ENCODE measurements at places on chromosomes 7 and 10.
A peak's percentile ranks its signal among the peaks of the same experiment; 100 is the strongest.

DNA sequence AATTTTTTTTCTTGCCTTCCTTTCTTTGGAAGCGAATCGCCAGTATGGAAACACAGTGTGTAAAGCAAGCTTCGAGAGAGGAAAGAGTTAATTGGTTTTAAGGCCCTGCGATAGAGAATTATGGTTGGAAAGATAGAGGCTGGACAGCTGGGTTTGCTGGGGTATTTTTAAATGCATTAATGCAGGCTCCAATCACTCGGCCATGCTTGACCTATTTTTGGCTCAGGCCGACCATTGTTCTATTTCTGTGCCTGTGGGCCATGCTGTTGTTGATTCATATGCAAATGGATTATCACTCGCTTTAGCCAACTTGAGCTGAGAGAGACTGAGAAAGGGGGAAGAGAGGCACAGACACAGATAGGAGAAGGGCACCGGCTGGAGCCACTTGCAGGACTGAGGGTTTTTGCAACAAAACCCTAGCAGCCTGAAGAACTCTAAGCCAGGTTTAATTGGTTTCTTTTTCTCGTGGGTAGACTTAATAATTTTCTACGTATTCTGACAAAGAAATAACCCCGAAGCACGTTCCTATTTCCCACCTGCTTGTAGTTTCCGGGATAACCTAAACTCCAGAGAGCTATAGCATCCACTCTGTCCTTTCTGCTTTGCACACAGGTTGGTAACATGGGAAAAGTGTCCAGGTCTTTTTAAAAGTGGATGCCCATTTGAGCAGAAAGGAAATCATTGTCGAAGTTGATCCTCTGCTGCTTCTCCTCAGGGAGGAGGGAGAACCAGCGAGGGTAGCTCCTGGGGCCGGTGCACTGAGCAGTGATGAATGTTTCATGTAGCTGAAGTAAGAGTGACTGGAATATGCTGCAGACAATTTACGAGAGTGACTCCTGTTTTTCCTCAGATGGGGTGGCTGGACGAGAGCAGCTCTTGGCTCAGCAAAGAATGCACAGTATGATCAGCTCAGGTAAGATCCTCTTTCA is at the start of gene HDAC9:
HDAC9 (plus strand) TSS at position 338 of the 929 bp plus-strand sequence; CDS start at position 892, 554 bp downstream.
- peak; percentile 56 for DNase-seq

DNA sequence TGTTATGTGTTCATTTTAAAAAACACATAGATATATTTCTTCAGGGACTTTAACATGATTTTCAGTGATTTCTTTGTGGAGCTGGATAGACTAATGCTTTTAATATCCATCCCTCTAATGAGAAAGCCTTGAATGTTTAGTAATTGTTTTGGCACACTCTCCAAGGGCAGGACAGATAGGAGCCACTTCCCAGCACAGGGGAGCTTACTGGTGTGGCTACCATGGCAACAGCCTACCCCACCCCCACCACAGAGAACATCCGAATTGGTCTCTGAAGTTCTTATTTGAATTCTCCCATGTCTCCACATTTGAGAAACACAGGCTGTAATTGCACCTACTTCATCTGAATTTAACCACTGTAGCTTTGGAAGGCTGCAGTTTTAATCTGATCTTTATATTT is 87.7 kb downstream of the PRKG1 start:
- DNase-seq = peak; percentile 48

DNA sequence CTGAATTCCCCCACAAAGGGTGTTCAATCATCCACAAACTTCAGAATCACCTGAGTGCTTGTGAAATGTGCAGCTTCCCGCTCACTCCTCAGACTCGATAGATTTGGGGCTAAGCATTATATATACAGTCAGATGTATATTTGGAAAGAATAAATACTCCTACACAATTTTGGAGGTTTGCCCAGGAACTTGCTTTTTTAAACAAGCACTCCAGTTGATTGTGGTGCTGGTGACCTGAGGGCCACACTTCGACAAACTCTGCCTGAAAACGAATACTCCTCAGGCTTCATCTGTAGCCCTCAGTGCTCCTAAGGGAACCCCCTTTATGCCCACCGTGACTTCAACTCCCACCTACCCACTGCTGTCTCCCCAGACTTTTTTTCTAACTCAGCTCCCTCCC is 211.6 kb downstream of the INHBA start:
- peak; percentile 50 for DNase-seq

GRCh38 chr10:128451879-128452278 is 325.7 kb upstream of the MKI67 start:
- DNase-seq = no peak

GRCh38 chr7:31646942-31647341 is 40.1 kb upstream of the PPP1R17 start:
- no peak for DNase-seq

GRCh38 chr7:105487579-105488571 is 34.2 kb downstream of the PUS7 start:
- DNase-seq = peak; percentile 89

DNA sequence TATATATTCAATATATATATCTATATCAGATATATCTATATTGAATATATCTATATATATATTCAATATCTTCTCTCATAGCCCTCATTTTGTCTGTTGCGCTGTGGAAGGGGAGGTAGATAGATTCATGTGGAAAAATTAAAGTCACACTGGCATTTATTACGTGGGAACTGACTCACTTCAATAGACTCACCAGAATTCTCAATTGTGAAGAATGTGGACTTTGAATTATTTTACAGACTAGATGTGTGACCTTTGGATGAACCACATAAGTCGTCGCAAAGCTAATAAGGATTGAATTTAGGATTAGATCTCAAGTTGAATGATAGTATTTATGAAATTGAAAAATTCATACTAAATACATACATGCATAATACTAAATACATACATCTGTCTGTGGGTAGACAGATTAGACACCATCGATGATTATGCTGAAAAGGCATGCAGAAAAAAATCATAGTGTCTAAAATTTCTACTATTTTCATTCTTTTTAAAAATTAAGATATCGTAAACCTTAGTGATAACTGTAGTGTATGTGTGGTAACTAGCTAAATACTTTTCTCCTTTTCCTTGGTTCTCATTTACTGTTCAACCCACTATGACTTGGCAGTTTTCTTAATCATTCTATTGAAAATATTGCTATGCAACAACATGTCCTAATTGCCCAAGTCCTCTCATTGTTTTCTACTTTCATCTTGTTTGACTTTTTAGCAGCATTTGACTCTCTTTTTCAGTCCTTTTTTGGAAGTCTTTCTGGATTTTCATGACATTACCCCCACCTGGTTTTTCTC is 61.8 kb upstream of the A1CF start:
- DNase-seq = no peak

DNA sequence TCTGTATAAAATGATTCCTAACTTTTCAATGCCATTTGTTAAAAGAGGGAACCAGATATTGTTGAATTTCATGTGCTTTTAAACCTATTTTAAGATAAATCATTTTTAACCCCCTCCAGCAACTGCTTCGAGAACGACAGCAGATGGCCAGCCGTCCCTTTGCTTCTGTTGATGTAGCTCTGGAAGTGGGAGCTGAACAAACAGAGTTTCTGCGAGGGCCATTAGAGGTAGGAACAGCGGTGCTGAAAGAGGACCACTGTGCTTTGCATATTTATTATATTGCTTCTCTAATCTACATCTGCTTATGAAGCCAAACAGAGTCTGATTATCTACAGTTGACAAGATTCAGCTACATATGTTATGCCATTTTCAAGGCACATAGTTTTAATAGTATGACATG is 545.9 kb downstream of the GFRA1 start:
- DNase-seq = no peak

GRCh38 chr10:113291413-113291812 is 261.4 kb upstream of the HABP2 start:
- DNase-seq = no peak

DNA sequence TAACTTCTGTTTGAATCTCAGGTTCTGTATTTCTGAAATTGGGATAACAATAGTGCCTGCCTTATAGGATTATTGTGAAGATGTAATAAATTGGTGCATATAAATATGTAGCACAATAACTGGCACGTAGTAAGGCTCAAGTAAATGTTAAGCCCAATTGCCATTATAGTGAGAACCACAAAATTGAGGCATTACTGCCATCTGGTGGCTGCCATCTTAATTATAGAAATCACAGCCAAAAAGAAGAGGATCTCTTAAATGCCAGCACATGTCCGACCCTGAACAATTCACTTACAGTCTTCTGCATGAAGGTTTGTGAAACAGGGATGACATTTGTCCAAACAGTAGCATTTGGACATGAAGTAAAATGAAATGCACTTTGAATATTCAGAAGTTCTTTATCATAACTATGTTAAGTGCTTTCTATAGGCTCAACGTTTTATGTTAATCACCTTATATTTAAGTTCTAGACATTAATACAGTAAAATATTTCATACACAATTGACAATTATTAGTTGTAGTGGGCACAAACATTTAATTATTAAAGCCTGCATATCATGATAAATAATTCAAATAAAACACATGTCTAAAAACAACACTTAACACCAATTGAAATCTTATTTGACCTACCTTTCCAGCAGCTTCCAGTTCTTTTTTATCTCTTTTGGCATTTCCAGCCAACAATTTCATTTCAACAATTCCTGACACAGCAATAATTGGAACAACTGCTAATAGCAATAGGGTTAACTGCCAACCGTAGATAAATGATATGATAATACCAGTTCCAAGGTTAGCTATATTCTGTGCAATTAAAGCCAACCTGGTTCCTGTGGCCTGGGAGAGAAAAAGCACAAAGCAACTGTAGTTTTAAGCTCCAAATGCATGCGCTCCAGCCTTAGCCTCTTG is 58.5 kb downstream of the ABCB4 start:
- DNase-seq = peak; percentile 83

GRCh38 chr7:29080803-29081202 is 65.5 kb downstream of the CPVL start:
- DNase-seq = no peak

GRCh38 chr7:115748123-115748738 is 282.3 kb downstream of the TFEC start:
- peak; percentile 4 for DNase-seq

DNA sequence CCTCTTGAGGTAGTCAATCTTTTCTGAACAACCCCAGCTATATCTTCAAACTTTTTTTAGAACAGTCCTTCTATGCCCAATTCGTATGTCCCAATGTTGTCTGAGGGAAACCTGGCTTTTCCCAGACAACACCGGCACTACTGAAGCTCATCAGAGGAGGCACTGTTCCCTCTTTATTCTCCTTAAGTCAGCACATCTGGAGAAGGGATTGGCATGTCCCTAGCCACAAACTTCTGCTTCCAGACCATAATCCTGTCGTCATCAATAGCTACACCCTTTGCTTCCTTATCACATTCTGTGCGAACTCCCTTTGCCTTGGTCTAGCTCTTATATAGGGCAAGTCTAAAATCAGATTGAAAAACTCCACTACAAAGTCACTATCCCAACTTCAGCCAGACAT is 22.9 kb downstream of the PON3 start:
- DNase-seq = no peak

- no peak for DNase-seq
These were observed 63.1 kb upstream of the STEAP1B start for GRCh38 chr7:22563032-22563501.

GRCh38 chr10:79206300-79207095 is 137.7 kb downstream of the ZMIZ1 start:
- DNase-seq = no peak

- no peak for DNase-seq
These were observed 126.0 kb upstream of the WNT16 start for GRCh38 chr7:121202834-121203233.

- no peak for DNase-seq
These were observed 88.7 kb downstream of the DYNC1I1 start for GRCh38 chr7:95861041-95861440.

GRCh38 chr7:159084069-159084801 is 60.4 kb downstream of the VIPR2 start:
- no peak for DNase-seq

DNA sequence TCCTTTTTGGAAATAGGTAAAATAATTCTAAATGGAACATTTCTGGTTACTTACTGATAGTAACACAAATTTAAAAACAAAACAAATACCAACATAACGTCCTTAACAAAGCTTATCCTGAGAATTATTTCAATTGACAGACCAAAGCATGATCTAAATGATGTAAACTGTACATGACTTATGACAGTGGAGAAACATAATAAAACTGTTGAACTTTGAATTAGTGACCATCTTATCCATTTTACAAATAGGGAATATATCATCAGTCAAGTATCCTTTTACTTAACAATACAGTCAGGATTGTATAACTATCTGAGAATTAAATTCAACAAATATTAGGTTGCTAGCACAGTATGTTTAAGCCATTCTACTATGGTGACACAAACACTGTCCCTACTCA is 2.4 kb downstream of the IPMK start:
- no peak for DNase-seq

DNA sequence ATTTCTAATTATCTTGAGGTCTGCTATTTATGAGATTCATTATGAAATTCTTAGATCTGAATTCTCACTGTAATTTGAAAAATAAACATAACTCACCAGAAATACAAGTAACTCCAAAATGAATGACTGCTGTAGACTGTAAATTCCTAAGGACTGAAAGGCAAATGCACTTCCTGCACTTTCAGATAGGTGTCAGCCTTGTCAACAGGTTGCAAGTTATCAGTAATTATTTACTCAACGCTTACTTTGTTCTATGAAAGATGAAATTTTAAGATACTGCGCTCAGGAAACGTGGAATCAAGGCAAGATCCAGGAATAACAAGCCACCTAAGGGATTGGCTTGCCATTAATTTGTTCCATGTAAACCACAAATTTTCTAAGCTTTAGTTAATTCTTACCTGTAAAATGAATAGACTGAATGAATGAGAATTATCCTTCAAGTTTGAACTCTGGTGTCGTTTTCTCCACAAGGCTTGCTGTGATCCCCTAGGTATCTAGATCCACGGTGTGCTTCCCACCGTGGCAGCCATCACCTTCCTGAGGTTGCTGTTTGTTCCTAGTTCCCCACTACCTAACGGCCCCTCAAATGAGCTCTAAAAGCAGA is 12.6 kb downstream of the DHX32 start:
- DNase-seq = peak; percentile 69

DNA sequence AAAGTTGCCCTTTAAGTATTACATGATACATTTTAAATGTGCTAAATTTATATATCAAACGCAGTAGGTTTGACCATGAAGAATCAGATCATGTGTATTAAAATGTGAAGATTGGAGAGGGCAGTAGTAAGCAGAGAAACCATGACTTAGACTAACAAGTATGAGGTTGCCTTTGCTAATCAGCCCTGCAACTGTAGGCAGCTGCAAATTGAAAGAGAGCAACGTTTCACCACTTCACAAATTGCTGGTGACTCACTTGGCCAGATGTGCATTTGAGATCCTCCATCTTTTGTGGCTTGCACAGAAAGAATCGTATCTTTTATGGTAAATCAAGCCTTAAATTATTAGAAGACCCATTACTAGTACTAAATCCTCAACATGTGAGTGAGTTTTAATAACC is 10.1 kb upstream of the SEMA3A start:
- no peak for DNase-seq

DNA sequence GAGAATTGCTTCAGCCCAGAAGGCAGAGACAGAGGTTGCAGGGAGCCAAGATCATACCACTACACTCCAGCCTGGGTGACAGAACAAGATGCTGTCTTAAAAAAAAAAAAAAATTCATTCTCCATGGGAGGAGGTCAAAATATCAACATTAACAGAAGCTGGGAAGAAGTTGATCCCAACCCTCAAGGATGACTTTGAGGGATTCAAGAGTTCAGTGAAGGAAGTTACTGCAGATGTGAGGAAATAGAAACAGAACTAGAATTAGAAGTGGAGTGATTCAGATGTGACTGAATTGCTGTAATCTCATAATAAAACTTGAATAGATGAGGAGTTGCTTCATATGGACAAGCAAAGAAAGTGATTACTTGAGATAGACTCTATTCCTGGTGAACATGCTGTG is 19.7 kb upstream of the RPEL1 start:
- no peak for DNase-seq

GRCh38 chr10:99658622-99659030 is 683 bp upstream of the ENTPD7 start:
- DNase-seq = peak; percentile 49
